ENCODE measurements at places on chromosomes 16 and 17.

DNA sequence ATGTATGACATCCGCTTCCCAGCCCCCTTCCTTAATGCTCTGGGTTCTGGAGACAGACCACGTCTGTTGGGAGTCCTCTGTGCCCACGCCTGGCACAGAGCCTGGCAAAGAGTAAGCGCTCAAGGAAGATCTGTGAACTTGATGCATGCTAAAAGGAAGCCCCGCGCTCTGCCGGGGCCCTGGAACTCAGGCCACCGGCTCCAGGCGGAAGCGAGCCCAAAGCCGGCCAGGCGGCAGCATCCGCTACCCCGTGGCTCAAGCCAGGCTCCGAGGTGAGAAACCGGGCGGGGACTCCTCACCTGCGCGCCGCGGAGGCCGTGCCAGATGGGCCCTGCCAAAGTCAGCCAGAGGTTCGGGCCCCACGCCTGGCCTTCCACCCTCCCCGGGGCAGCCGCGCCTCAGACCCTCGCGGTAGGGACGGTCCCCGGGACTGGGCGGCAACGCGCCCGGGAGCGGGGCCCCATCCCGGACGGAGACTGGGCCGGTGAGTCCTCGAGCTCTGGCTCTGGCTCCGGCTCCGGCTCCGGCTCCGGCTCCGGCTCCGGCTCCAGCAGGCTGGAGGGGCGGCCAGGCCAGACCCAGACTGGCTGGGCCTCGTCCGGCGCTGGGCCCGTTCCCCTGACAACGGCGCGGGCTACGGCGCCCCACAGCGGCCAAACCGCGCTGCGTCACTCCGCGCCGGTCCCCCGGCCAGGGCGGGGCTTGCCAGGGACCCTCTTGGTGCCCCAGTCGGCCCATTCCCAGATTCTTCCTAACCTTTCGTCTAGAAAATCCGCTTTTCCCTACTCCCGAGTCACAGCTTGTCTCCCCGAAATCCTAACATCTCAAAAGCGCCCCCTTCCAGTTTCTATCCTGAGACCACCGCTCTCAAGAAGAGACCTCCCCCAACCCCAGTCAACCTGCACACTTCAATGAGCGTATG lies at the start of gene ZDHHC1:
ZDHHC1 (minus strand) TSS at position 606 of the 922 bp plus-strand sequence. CDS start 8,702 bp downstream, outside the sequence.
- no peaks in the 10 kb centered on the region for H3K36me3 ChIP-seq
- H3K27ac ChIP-seq = peak within 1 kb of the TSS; percentile 75
- peaks cover 12% of the 10 kb centered on the region for H3K4me1 ChIP-seq
- H3K27me3 ChIP-seq = no peaks in the 10 kb centered on the region

DNA sequence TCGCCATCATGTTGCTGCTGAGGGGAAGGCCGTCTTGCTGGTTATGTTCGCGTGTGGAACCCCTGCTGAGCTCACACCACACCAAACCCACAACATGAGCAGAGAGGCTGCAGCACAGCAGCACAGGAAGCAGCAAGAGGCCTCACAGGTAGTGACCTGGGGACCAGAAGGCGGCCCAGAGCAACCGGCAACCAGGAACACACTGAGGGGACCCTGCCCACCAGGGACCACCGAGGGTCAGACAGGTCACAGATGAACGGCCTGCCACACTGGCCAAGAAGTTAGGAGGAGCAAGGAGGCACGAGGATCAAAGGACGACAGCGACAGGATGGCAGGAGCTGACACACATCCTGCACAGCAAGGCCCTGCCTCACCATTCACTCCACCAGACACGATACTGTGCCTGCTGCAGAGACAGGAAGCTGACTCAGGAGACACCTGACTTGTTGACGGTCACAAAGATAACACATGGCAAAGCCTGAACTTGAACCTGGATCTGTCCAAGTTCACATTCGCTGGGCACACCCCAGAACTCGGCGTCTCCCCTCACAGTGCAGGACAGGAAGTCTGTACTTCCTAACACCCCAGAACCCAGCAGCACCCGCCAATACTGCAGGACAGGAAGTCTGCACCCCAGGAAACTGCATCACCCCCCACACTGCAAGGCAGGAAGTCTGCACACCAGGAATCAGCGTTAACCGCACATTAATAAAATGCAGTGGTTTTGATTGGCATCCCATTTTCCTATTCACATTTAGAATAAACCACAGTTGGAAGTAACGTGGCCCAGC lies 98.5 kb downstream of the ZNF778 start:
- H3K27ac ChIP-seq = peak overlapping the region; percentile 30
- H3K4me3 ChIP-seq = no peak overlapping the region
- H3K27me3 ChIP-seq = no peaks in the 10 kb centered on the region

DNA sequence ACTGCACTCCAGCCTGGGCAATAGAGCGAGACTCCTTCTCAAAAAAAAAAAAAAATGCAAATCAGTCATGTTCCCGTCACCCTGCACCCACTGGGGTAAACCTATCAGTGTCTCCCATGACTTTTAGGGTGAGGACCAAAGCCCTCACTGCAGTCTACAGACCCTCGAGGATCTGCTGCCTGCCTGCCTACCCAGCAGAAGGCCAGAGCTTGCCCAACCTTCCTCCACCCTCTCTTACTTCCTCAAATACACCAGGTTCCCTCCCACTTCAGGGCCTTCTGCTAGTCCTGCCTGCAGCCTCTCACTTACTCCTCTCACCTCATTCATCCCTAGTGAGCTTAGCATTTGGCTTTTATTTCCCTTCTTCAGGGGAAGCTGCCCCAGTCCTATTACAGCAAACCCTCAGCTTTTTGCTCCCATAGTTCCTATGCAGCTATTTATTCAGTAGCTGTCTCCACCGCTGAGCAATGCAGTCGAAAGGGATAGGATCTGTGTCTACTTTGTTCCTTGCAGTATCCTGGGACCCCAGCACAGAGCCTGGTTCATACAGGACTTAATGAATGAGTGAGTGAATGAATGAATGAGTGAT lies 17.8 kb upstream of the TOB1 start:
- H3K4me1 ChIP-seq = no peaks in the 10 kb centered on the region
- no peak for DNase-seq
- no peak overlapping the region for H3K4me3 ChIP-seq
- no peak overlapping the region for H3K27ac ChIP-seq
- H3K36me3 ChIP-seq = no peaks in the 10 kb centered on the region

GRCh38 chr17:9924735-9925191 lies 19.7 kb upstream of the RCVRN start:
- no peak for DNase-seq
- H3K27ac ChIP-seq = peak overlapping the region; percentile 48
- H3K36me3 ChIP-seq = peaks cover 28% of the 10 kb centered on the region
- H3K4me3 ChIP-seq = no peak overlapping the region

- no peaks in the 10 kb centered on the region for H3K36me3 ChIP-seq
- no peak overlapping the region for H3K4me3 ChIP-seq
- no peak overlapping the region for H3K27ac ChIP-seq
- H3K4me1 ChIP-seq = no peaks in the 10 kb centered on the region
- no peak for DNase-seq
Measured at GRCh38 chr16:86375851-86376250, 134.5 kb upstream of the FOXF1 start.

DNA sequence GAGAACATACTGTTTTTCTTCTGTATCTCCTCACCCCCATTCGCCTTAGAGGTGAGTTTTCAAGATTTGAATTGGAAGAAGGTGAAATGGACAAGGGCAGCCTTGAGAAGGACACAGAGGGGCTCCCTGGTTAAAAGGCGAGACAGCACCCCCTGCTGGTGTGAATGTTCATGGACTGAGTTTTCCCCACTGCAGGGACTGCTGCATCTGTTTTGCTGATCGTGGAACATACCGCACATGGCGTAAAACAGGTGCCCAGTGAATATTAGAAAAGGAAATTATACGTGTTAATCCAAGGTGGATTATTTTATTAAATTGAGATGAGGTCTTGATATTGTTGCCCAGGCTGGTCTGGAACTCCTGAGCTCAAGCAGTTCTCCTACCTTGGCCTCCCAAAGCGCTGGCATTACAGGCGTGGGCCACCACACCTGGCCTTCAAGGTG lies 54.5 kb downstream of the NDE1 start:
- no peak overlapping the region for H3K4me3 ChIP-seq
- no peaks in the 10 kb centered on the region for H3K27me3 ChIP-seq
- H3K4me1 ChIP-seq = no peaks in the 10 kb centered on the region
- H3K36me3 ChIP-seq = peaks cover 21% of the 10 kb centered on the region

GRCh38 chr17:77745702-77746101 lies 212.8 kb upstream of the TNRC6C start:
- H3K36me3 ChIP-seq = no peaks in the 10 kb centered on the region
- no peaks in the 10 kb centered on the region for H3K27me3 ChIP-seq
- no peaks in the 10 kb centered on the region for H3K4me1 ChIP-seq
- no peak for DNase-seq
- no peak overlapping the region for H3K4me3 ChIP-seq
- H3K27ac ChIP-seq = no peak overlapping the region

DNA sequence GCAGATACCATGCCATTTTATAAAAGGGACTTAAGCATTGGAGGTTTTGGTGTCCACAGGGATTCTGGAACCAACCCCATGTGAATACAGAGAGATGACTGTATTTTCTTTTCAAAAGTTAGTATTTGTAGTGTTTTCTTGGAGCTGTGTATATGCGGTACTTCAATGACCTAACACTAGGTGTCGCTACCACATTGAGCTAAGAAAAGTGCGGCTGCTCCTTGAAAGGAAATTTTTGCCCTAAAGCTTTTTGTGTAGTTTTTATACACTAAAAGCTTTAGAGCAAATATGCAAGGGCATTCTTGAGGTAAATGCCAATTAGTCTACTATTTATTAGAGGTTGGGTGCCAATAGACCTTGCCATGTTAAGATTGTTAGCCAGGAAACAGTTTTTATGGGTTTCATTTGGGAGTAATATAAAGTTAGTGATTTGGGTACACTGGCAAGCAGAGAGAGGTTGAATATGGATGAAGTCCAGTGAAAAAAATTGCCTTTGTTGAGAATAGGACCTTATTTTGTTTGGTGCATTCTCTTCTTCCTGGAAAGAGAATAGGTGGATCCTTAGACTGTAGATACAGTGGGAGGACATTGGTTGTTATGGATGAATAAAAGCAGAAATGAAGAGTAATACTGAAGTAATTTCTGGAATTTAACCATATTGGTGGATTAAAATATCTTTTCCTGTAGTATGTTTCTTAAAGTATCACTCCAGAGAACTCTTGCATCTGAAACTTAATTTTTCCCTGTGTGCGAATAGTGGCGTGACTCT lies 43.3 kb downstream of the BCAS3 start:
- H3K27ac ChIP-seq = no peak overlapping the region
- no peaks in the 10 kb centered on the region for H3K27me3 ChIP-seq
- H3K4me3 ChIP-seq = no peak overlapping the region
- H3K4me1 ChIP-seq = no peaks in the 10 kb centered on the region

DNA sequence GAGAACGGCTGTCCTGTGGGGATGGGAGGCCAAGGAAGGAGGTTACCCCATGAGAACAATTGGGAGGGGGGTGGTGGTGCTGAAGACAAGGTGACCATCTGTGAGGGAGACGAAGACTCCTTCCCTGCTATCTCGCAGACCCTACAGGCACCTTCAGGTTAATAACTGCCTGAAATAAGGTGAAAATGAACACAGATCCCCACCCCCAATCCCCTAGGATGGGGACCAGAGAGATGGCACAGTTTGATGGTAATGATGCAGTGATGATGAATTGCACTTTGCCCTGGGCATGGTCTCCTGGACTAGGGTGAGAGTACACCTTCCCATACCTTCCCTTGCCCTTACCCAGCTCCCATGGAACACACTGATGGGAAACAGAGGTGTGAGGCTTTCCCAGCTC lies 1.4 kb upstream of the NAE1 start:
- no peak overlapping the region for H3K4me3 ChIP-seq
- H3K36me3 ChIP-seq = no peaks in the 10 kb centered on the region
- H3K27me3 ChIP-seq = no peaks in the 10 kb centered on the region
- no peak overlapping the region for H3K27ac ChIP-seq
- peaks cover 17% of the 10 kb centered on the region for H3K4me1 ChIP-seq
- no peak for DNase-seq

GRCh38 chr17:80118601-80119270 lies 17.4 kb downstream of the GAA start:
- no peak overlapping the region for H3K27ac ChIP-seq
- H3K4me3 ChIP-seq = no peak overlapping the region
- H3K36me3 ChIP-seq = peaks cover 5% of the 10 kb centered on the region
- DNase-seq = no peak
- no peaks in the 10 kb centered on the region for H3K4me1 ChIP-seq
- no peaks in the 10 kb centered on the region for H3K27me3 ChIP-seq

DNA sequence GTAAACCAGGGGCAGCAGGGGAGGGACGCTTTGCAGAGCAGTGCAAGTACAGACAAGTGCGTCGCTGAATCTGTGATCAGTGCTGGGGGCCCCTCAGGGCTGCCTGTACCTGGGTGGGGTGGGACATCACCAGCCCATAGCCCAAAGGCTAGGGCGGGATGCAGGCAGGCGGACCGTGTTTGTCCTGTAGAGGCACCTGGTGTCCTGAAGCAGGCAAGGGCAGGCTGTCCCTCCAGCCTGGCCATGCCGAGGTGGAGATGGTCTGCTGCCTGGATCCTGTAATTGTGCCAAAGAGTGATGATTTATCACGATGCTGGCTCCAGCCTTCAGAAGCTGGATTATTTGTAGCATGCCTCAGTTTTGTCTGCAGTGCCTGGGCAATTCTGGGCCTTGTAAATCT lies 137.9 kb upstream of the GSE1 start:
- no peak for DNase-seq
- no peaks in the 10 kb centered on the region for H3K4me1 ChIP-seq
- H3K36me3 ChIP-seq = no peaks in the 10 kb centered on the region
- peak overlapping the region; percentile 64 for H3K27ac ChIP-seq

GRCh38 chr16:27421961-27422740 lies 20.2 kb downstream of the IL21R start:
- no peak for DNase-seq
- H3K4me1 ChIP-seq = no peaks in the 10 kb centered on the region
- no peaks in the 10 kb centered on the region for H3K36me3 ChIP-seq
- no peaks in the 10 kb centered on the region for H3K27me3 ChIP-seq
- no peak overlapping the region for H3K27ac ChIP-seq
- no peak overlapping the region for H3K4me3 ChIP-seq

DNA sequence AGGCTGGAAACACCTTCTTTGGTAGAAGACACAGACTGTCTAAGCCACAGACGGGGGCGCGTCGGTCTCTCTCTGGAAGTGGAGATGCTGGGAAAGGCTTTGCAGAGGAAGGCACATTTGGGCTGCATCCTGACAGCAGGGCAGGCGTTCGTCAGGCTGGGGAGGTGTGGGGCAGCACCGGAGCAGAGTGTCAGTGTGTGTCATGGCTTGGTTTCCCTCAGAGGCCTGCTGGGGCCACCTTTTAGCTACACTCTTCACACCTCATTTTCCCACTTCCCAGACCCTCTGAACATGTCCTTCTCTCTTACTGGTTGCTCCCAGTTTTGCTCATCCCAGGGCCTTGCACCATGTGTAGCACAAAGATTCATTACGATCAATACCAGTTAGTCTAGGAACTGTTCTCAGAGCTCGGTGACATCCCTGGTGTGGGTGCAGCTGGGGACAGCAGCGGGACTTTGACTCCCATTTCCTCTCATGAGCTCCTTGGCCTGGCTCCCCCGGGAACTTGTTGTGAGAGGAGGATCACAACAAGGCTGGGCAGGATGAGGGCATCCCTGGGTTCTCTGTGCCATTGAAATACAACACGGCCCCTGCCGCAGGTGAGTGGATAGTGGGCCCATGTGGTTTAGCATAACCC lies 33.1 kb downstream of the SMARCE1 start:
- no peak overlapping the region for H3K27ac ChIP-seq
- DNase-seq = no peak
- no peaks in the 10 kb centered on the region for H3K36me3 ChIP-seq
- no peaks in the 10 kb centered on the region for H3K27me3 ChIP-seq
- H3K4me1 ChIP-seq = no peaks in the 10 kb centered on the region
